ENCODE measurements at places on chromosomes 12 and 14.

DNA sequence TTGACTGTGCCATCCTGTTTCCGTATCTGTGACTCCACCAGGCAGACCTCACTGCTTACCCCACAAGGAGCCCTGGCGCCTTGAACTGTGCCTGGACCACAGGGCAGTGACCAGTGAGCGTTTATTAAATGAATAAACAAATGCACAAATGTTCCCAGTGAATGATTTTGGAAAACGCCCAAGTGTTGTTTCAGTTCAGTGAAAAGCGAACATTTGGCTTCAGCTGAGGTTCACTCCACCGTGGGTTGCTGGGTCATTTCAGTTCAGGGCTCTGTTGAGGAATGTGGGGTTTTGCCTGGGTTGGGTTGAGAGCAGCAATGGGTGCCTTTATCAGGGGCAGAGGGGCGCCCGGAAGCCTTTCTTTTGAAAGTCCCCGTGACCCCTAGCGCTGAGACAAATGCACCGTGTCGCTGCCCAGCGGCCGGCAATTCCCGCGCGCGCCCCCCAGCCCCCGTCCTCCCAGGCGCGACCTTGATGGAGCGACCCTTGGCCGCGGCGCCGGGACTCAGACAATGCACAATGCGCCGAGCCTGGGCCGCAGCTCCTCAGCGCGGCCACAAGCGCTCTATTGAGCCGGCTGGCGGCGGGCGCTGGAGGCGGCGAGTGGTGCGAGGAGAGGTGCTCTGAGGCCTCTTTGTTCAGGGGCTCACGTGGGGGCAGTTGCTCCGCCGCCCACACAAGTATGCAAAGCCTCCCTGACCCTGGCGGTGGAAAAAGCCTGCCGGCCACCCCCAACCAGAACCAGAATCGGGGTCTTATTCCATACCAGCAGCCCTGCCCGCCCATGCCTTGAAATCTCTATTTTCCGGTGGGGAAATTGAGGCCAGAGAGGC is 40.5 kb upstream of the CLMN start:
- DNase-seq, result no peak

DNA sequence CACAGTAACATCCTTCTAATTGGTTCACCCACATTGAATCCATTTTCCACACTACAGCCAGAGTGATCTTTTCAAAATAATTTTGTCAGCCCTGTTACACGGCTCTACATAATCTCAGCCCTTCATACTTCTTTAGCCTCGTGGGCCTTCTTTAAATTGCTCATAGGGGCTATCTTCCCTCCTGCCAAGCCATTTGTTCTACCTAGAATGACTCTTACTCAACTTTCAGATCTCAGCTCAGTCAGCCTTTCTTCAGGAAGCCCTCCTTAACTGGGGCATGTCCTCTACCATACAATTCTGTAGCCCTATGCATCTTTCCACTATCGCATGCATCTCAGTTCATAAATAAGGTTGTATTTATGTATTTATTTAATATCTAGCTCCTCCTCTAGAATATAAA is 39.7 kb downstream of the CEP128 start:
- DNase-seq, result no peak

GRCh38 chr12:76653342-76653741 is 93.8 kb upstream of the OSBPL8 start:
- DNase-seq, result no peak

- DNase-seq, result peak; percentile 96
Observed at GRCh38 chr12:109110988-109111495, 5.3 kb upstream of the ACACB start.

DNA sequence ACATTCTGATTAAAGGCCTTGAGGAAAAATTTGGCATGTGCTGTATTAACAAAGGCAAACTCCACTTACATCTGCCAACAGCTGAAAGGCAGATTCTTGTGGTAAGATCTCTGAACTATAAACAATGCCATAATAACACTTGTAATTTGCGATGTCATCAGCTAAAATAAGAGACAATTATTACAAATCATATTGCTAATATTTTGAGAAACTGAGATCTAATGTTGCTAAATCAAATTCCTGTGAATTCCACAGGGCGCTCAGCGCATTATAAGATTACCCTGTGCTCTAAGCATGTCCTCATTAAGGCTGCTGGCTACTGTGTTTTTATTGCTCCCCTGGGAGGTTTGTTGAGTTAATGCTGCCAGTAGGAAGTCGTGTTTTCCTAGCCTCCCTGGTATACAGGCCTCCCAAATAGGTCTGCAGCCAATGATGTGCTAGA is 244.8 kb downstream of the DACT1 start:
- DNase-seq, result no peak

GRCh38 chr12:46804054-46804453 is 21.7 kb downstream of the SLC38A4 start:
- DNase-seq, result no peak

DNA sequence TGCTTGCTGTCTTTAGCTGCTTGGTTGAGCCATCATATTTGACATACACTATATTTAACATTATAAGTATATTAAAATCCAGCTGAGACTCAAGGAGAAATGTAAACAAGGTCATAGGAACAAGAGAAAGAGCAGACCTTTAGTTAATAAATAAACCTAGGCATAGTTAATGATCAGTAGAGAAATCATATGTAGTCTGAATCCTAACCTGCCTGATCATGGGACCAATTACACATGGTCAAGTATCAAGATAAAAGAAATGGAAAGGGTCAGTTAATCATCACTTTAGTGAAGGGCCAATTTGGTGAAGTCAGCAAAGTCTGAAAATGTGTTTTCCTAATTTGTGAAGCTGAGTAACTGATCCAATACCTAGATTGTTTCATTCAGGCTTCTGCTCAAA is 7.5 kb downstream of the RNF212B start:
- DNase-seq, result no peak

DNA sequence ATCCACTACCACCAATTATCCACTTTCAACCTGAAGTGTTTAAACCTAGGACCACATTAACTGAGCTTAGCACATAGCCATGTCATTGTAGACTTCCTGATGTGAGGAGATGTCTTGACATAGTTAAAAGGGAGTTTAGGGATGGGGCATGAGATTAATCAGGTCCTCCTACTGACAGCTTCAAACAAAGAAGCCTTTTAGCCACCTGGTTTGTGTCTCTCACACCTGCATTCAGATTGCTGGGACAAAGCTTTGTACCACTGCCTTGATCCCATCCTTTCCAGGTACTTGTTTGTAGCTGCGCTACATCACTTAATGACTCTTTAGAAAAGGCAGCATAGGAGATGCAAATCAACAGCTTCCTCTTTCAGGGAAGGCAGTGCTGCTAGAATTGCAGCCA is 340.7 kb upstream of the DDHD1 start:
- no peak for DNase-seq

DNA sequence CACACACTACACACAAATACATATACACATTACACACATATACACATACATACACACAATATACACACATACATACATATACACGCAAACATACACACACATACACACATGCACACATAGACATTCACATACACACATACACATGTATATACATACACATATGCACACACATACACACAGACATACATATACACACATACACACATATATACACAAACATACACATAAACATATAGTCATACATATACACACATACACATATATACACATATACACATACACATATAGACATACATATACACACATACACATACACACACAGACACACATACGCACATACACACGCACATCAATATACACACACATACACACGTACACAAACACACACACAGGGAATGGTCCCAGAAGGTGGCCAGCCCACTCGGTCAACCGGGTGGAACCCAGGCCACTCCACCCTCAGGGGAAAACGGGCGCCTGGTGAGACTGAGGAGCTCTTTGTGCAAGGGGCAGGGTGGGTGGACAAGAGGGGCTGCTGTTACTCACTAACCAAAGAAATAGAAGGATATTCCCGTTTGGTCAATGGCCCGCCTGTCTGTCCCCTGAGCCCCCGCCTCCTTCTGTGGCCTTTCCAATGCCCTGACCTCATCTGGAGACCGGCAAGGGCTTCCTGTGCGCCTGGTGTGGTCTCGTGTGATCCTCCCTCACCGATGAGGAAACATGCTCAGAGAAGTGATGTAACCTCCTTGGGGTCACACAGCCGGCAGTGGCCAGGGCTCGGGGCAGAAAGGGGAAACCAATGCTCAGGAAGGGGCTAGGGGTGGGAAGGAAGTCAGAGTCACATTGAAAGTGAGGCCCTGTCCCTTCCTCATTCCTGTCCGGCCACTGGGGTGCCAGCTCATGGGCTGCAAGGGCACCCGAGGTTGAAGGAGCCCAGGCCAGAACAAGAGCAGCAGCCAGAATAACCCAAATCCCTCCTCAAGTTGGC is 5.3 kb downstream of the TRPV4 start:
- DNase-seq, result peak; percentile 87

DNA sequence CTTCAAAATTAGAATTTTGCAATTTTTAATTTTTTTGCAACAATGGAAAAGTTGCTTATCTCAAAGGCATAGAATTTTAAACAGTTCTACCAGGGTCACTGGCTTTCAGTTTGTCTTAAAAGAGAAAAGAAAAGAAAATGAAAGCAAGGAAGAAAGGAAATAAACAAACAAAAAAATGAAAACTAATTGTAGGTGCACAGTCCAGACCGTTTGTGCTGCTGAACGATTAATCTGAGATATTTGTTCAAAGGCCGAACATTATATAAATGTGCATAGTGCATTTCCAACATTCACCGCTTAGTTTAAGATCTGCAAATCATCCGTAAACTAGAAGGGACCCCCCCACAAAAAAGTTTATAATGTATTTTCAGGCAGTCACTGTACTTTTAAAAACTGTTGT is 5.5 kb upstream of the OTX2 start:
- no peak for DNase-seq

DNA sequence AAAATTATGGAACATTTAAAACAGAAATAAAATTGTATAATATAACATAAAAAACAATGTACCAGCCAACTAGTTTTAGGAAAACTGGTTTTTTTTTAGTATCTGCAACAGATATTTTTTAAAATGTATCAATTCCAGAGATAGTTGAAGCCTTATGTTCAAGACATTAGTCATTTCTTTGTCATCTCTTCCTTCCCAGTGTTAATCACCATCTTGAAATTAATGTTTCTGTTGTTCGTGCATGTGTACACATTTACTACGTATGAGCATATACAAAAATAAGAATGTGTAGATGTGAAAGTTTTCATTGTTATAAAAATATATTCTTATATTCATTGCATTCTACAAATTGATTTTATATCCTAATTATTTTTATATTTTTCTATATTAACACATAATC is 1062.1 kb downstream of the SLC6A15 start:
- no peak for DNase-seq

DNA sequence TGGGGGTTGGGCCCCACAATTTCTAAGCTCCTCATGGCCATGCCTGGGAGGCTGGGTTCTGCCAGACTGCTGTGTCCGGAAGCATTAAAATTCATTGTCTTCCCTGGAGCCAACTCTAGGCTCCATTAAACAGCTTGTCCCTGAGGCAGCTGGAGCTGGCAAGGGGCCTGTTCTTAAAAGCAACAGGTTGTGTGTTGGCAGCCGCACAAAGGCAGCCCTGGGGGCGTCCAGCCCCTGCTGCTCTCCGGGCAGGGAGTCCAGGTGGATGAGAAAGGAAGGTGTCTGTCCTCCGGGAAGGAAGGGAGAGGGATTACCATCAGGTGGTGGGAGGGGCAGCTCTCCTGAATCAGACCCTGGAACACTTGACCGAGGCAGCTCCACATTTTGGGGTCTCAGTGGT is 98.9 kb downstream of the CHST11 start:
- no peak for DNase-seq

DNA sequence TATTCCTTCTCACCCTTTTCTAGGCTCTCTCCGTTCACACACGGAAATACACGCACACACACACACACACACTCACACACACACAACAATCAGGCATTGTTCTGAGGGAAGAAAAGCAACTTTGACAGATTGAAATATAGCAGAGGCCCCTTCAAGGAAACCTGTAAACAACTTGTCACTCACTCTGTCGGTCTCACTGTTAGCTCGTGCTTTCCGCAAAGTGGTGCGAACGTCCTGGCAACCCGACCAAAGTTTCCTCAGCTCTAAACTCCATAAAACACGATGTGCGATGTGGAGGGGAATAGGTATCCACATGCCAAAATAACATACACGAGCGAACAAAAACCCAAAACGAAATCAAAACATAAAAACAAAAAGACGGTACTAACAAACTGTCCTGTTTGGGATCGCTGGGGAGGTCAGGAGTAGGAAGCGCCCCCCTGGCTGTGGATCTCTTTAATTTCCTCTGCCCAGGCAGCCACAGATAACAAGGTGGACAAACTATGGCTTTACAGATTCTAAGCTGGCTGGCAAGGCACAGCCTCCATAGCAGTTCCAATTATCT is 822 bp upstream of the SOX5 start:
- DNase-seq, result no peak
